ENCODE measurements at places on chromosomes 7 and 10.

DNA sequence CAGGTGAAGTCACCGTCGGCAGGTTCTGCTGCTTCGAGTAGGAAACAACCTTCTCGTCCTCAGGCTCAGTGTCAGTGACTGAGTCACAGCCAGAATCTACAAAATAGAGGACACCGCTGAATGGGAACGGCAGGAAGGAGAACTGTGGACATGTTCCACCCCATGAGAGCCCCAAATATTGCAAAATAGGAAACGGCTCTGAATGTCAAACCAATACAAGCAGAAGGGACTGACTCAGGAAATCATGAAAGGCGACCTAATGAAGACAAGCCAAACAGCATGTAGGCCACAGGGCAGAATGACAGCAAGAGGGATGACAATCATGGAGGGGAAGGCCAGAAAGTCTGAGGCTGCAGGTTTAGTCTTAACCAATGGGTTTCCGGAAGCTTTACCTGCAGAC is 63.5 kb downstream of the PIK3AP1 start:
- DNase-seq: no peak

GRCh38 chr10:128419466-128420019 is 293.3 kb upstream of the MKI67 start:
- DNase-seq: no peak

- no peak for DNase-seq
Measured at GRCh38 chr7:116998567-116999175, 45.4 kb downstream of the ST7 start.

DNA sequence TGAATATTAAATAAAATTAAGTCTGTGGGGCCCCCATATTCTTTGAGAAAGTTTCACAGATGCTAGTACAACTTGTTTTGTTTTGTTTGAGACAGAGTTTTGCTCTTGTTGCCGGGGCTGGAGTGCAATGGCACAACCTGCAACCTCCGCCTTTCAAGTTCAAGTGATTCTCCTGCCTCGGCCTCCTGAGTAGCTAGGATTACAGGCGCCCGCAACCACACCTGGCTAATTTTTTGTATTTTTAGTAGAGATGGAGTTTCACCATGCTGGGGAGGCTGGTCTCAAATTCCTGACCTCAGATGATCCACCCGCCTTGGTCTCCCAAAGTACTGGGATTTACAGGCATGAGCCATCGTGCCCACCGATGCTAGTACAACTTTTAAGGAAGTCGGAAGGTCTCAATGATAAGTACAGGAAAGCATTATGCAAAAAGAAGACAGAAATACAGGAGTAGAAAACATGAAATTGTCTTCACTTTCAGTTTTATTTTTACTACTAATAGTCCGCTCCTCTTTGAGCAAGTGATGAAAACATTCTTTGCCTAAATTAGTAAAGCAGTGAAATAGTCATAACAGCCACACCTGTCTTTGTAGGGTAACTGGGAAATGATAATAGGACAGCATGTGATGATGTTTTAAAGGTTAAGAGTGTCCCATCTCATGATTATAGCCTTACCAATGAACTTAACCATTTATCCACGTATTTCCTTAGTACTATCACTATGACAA is 147.5 kb downstream of the SEMA3D start:
- DNase-seq: no peak

GRCh38 chr10:49037187-49037586 is 78.1 kb downstream of the VSTM4 start:
- no peak for DNase-seq

DNA sequence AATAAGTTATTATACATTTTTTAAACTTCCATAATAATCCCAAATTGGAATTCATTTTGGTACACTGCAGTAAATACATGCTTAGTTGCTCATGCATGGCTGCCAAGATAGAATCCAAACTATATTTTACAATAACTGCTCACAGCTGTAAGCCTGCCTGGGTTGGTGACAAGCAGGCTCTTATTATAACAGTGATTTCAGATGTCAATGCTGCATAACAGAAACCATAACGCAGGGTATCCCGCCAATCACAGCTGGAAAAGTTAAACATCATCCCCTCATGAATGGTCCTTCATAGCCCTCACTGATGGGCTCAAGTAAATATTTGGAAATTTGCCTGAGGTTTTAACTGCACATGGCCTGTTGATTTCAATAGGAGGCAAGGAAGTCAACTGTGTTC is 149.8 kb downstream of the AMPH start:
- no peak for DNase-seq

GRCh38 chr10:114767101-114767985 is 54.2 kb upstream of the FHIP2A start:
- DNase-seq: no peak

DNA sequence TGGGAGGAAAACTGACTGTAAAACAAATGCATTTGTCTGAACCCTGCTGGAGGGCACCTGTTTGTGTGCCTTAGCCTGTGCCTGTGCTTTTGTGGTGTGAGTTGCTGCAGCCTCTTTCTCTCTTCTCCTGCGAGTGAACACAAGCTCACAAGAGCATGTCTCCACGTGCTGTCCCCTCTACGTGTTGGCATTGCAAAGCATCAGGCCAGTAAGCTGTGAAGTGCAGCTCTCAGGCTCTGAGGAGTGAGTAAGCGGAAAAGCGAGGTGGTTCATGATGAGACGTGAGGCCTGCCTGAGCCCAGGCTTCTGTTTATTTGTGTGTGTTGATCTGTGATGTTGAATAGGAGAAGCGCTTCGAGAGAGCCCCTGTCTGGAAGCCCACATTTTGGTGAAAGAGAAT is 85.6 kb upstream of the PDCD4 start:
- no peak for DNase-seq

Data from activated CD4-positive, CD25-positive, alpha-beta regulatory T cell treated with anti-CD3 and anti-CD28 coated beads, Interleukin-2, amount 50 U/mL, for 16 hours (primary cell).